GM12891 (cell line): ENCODE measurements at places on chromosomes 2 and 18.

- DNase-seq, result no peak
Observed at GRCh38 chr2:193475038-193475437, 1280.3 kb upstream of the TMEFF2 start.

- no peak for DNase-seq
Observed at GRCh38 chr2:150097402-150097801, 390.1 kb downstream of the RND3 start.

DNA sequence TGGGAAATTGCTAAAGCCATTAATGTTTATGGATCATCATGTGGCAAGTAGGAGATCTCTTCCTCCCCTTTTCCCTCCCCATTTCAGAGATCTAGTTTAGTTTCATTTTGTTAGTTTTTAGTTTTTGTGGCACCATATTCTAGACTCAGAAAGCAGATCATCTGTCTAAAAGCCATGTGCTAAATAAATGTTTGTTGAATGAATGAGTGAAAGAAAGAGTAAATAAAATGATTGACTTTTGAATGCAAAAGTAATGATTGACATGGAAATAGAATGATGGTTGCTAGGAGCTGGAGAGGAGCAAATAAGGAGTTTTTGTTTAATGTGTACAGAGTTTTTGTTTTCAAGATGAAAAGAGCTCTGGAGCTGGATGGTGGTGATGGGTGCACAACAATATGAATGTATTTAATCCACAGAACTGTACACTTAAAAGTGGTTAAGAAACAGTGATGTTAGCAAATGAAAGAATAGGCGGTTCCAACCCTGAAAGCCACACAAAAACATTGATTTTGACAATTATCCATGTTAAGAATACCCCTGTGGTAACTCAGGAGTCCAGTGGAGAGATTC, 23.6 kb downstream of the TMEM178A start:
- no peak for DNase-seq

GRCh38 chr18:7840411-7840810, 273.3 kb downstream of the PTPRM start:
- DNase-seq, result no peak

- no peak for DNase-seq
Observed at GRCh38 chr2:81247648-81248047, 943.1 kb upstream of the LRRTM1 start.

DNA sequence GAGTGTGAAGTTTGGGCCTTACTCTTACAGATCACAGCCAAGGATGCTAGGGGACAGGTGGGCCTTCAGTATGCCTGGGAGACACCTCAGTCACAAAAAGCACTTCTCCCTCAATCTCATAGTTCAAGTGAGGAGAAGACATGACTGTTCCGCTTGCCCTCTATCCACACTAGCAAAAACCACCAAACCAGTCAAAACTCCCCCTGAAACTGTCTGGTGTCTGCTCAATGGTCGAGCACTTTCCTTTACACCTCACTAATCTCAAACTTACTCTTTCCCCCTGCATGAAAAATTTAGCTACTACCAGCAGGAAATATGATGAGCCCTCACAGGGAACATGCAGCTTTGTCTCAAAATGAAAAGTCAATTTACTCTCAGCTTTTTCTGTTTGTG, 232.2 kb downstream of the TRIB2 start:
- peak; percentile 9 for DNase-seq

- DNase-seq, result no peak
Observed at GRCh38 chr2:118845005-118845521, 2.4 kb downstream of the EN1 start.

DNA sequence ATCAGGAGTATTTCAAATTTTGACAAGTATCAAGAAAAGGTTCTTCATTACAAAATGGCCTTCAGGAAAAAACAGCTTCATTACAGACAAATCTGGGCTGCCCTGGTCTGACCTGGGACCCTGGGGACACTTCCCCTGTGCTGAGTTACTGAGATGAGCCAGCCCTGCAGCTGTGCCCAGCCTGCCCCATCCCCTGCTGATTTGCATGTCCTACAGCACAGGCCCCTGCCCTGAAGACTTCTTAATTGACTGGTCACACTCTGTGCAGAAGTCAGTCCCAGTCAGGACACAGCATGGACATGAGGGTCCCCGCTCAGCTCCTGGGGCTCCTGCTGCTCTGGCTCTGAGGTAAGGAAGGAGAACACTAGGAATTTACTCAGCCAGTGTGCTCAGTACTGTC, 235.1 kb downstream of the ANKRD36B start:
- no peak for DNase-seq

DNA sequence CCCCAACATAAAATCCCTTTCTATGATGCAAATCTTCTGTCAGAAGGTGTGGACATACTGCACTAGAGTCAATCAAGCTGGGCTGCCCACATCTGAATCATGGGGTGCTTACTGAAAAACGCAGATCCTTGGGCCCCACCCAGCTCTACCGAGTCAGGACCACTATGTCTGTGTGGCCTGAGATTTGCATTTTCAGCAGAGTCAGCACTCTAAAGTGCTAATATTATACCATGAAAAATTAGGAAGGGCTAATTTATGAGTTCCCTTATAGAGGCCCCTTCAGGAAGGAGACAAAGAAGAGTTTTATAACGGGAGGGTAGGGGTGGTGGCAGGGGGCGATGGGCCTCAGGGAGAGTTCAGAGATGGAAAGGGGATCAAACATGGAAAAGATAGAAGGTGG, 163.3 kb upstream of the NABP1 start:
- DNase-seq, result no peak

DNA sequence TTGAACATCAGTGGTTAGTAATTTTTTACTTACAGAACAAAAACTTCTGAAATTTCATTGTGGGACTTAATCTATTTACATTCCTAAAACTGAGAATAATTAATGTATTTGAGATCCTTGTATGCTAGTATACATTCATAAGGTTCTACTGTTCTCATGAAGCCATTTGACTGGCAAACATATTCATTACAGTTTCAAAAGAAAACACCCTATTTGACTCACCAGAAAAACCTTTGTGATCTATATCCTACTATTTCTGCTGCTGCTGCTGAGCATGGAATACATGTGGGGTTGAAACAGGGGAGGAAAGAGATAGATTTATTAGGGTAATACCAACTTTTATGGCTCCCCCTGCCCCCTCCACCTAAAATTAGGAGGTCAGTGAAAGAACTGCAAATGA, 21.8 kb downstream of the MARS2 start:
- DNase-seq, result no peak
